CD4-positive, CD25-positive, alpha-beta regulatory T cell (primary cell): ENCODE measurements at places on chromosomes 1 and 21.

- DNase-seq: peak; percentile 11
Measured at GRCh38 chr1:222792744-222793143, 22.1 kb upstream of the DISP1 start.

GRCh38 chr1:58911841-58912499 lies 128.1 kb upstream of the JUN start:
- DNase-seq: no peak

DNA sequence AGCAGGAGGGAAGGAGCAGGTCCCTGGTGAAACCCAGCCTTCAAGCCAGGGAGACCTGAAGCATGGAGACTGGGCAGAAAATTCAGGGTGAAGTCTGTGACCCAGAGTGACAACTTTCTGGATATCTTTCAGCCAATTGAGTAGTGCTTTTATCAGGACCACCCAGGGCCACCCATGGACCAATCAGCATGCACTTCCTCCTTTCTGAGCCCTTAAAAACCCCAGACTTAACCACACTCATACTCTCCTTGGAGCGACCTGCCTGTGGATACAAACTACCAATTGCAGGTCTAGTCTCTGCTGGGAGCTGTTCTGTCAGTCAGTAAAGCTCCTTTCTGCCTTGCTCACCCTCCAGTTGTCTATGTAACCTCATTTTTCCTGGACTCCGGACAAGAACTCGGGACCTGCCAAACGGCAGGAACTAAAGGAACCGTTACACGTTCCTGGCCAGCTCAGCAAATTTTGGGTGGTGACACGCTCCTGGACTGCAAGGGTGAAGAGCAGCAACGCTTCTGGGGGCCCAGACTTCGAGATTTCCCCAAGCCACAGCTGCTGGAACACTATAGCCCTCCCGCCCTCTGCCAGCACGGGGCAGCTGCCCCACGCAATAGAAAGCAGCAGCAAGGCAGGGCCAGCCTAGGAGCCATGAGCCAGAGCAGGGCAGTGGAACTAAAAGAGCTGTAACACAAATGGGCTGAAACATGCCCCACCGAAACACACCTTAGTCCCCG lies 1183.4 kb downstream of the AMY1C start:
- no peak for DNase-seq

GRCh38 chr1:53408013-53408754 lies 51.0 kb upstream of the DMRTB1 start:
- DNase-seq: no peak

DNA sequence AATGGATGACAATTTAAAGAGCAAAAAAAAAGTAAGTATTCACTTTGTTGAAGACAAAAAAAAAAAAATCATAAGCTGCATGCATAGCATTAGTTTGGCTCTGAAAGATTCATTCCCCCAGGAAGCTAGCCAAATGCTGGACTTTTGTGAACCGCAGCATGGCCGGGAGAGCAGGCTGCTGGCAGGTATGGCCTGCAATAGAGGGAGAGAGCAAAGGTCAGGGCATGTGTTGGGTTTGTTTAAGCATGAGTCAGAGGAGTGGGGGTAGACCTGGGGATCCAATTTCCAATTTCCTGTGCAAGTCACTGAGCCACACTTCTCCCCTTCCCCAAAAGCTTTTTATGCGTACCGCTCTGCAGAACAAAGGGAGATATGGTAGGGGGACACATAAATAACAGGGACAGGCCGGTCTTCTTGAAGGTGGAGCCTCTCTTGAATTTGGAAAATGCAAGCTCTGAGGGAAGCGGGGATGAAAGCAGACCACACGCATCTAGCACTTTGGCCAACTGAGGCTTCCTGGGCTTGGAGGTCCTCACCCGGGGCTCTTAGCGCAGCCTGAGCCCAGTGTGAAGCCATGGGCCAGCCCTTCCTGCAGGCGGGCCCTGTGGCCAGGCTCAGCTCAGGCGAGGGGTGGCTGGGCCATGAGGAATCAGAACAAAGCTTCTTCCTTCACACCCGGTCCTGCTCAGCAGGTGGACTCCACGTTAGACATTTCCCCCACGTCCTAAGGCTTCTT lies 171.1 kb downstream of the TOMM20 start:
- DNase-seq: no peak

GRCh38 chr1:188281921-188282320 lies 1453.2 kb downstream of the PLA2G4A start:
- DNase-seq: no peak

- DNase-seq: no peak
Measured at GRCh38 chr1:196651637-196652215, at the start of gene CFH. Gene CFH, plus strand, starts transcription at chr1:196652043. Its CDS starts 75 bp downstream, at chr1:196652118.

DNA sequence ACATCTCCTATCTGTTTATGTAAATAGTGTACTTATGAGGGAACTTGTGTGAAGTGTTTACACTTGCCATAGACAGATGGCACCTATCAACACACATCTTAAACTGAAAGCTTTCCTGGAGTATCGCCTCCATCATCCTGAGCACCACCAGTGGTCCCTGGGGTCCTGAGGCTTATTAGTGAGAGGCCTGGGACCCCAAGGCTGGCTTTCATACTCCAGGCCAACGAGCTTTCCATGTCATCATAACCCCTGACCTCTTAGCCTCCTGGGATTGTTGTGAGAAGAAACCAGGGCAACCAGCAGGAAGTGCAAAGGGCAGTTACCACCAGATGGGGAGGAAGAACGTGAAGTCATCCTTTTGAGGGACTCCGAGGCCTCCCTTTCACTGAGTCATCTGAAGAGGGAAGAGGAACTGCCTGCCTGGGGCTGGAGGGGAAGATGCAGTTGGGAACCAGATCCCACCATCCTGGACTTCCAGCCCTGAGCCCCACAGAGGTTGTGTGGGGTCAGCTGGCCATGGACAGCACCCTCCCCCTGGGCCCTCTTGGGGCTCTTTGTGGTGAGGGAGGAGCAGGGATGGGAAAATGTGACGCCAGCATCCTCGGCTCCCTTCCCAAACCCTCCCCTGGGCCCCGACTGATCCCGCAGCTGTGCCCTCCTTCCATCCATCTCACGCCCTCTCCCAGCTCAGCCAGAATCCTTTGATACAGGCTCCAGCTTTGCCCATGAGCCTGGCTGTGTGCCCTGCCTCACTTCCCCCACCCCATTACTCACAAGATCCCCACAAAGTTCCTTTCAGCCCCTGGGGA lies 5.8 kb downstream of the INKA2 start:
- DNase-seq: no peak

DNA sequence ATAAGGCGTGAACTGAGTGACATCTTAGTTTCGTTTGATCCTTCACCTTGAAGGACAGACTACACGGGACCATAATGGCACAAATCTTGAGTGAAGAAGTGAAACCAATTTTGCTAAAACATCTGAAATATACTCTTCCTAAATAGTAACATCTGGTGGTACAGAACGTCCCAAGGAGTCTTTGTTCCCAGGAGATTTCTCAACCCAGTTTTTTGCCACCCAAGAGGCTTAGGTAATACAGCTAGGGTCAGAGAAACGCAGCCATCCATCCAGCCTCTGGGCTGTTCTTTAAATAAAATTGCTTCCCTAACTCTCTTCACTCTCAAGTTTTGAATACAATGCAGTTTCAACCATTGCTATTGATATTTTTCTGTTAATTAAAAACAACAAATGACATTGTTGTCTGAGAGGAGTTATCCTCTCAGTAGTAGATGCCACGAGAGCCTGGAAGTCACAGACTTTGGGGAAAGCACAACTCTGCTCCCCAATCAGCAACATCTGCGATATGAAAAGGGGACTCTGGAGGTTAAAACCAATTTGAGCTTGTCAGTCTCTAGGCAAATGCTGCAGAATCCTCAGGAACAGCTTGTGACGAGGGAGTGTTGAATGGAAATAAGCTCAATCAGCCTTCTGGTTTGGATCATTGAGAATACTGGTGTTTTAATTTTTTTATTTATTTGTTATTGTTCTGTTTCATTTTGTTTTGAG lies 394.3 kb upstream of the ADGRL2 start:
- DNase-seq: no peak

DNA sequence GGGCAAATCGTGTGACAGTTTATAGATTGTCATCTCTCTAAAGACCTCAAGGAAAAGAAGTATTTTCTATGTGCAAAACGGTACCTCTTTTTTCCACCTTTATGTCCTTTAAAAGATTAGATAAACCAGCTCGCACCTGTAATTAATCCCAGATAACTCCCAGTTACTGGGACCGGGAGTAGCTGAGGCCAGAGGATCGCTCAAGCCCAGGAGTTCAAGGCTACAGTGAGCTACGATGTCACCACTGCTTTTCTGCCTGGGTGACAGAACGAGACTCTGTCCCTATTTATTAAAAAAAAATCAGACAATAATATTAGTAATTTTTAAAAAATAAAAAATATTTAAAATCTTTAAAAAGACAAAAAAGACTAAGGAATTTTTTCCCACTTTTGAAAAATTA lies 141.4 kb downstream of the NR5A2 start:
- no peak for DNase-seq

DNA sequence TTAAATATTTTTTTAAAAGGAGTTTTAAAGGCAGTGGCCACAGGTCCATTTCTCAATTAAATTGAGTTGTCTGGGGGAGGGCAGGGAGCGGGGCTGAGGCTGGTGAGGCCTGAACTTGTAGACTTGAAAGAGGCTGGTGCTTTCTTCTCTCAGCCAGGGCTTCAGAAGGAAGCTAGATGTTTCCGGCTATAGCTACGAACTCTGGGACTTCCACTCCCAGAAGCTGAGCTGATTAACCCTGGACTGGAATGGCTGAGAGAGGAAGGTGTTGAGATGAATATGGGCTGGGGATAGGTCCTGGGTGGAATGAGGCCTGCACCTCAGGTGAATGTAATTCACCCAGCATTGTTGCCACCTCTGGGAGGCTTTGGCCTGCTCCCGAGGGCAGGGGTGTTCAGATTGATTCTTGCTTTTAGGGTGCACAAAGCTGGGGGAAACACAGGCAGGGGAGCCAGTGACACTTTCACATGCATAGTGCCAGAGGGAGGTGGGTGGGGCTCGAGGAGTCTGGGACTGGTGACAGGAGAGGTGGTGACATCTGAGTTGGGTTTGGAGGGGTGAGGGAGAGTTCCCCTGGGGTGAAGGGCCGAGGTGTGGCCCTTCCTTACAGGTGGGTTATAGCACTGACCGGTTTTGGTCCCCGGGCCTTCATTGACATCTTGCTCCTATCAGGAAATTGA lies 18.2 kb downstream of the LDLRAP1 start:
- no peak for DNase-seq

DNA sequence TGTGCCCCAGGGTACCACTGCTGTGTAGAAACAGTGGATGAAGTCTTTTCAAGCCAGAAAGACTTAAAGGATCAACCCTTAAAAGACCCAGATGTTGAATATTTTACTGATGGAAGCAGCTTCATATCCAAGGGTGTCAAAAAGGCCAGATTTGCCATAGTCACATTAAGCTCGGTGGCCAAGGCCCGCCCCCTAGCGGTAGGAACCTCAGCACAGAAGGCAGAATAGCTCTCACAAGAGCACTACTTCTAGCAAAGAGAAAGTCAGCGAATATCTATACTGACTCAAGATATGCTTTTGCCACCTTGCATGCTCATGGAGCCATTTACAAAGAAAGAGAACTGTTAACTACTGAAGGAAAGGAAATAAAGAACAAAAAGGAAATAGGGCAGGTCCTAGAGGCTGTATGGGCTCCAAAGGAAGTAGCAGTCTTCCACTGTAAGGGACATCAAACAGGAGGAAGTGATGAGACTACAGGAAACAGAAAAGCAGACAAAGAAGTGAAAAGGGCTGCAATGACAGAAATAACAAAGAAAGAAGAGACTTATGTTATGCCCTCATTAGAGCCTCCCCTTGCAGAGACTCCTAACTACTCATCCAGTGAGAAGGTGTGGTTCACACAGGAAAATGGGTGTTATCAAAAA lies 90.5 kb downstream of the LIPI start:
- peak; percentile 8 for DNase-seq

DNA sequence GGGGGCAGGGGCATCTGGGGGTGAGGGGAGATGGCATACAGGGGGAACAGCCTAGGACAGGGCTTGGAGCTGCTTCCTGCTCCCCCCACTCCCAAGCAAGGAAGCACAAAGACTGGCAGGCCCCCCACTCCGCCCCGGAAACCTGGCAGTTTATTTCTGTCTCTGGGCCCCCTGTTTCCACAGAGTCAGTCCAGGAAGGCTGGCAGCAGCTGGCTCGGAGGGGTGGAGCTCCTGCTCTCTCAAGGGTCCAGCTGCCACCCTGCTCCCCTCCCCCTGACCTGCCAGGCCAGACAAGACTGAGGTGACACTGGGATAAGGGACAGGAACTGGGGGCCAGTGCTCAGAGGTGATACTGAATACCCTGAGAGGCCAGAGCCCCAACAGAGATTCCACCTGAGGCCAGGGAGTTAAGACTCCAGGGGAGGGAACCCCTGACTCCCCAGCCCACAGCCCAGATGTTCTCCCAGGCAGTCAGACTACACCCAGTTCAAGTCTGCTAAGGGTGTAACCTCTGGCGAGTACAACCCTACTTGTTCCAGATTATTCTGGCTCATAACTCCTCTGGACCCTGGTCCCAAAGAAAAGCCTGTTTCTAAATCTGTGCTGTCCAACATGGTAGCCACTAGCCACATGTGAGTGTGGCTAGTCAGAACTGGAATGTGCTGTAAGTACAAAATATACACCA lies 26.3 kb downstream of the AHDC1 start:
- DNase-seq: no peak
